Fibroblast of skin of left quadriceps (primary cell): ENCODE measurements at places on chromosomes 5 and 9.

DNA sequence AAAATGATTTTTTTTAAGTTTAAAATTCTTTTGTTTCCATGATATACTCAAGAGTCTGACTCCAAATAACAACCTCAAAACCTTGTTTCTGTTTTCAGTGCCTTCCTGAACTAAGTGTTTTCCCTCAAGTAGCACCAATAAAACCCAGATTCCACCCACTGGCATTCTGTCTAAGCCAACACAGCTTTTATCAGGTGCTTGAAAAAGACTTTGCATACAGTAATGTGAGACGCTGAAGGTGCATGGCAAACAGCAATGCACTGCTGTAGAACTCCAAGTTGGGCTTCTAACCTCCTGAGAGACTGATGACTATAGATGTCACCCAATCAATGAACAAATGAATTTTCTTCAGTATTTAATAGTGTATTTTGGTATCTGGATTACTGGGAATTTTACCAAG is 95.7 kb downstream of the NFIB start:
- DNase-seq: no peak

DNA sequence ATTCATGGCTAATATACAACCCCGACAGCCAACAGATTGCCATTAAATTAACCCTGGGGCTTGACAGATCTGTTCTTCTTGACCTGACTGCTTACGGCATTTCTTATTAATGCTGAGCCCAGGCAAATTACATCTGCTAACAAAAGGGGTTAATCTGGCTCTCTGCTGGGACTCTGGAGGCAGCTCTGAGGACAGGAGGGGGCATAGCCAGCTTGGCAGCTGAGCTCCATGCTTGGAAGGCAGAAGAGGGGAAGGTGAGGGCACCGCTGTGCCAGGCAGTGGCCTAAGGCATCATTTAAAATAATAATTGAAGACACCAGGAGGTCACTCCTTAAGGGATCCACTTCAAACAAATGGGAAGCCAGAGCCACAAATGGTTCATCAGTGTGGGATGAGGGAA is 126.0 kb upstream of the GPR151 start:
- DNase-seq: no peak

- no peak for DNase-seq
Observed at GRCh38 chr9:98724810-98725530, 16.2 kb upstream of the GABBR2 start.

DNA sequence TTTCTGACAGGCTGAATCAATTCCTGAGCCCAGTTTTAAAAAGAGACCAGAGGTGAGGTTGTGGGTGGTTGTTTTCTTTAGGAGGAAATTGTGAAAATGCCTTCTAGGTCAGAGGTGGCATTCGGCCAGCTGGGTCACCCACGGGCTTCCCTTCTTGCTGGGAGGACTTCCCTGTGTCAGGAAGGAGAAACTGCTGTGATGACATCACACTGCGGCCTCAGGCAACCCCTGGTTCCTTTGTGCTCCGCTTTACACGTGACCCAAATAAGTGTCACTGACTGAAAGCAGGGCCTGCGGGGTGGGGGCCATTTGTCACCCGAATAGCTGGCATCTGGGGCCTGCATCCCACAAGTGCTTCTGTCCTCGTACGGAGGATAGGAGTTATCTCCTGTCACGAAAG is 39.7 kb downstream of the FABP6 start:
- no peak for DNase-seq

GRCh38 chr5:39352951-39353350 is 11.3 kb downstream of the C9 start:
- DNase-seq: no peak

DNA sequence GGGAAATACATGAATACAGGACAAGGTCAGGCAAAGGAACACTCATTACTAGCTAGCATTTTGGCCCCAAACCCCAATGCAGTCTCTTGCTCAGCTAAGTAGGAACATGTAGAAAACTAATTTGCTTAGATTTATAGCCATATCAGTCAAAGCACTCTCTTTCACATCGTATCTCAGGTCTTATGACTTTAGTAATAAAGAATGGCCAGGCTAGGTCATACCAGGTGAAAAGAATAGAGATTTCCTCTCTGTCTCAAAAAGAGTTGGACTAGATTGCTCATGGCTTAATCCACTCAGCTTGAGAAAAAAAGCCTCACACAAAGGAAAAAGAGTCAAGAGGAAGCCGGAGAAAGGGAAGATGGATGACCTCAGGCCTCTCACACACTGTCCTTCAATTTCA is 772.7 kb upstream of the SEMA6A start:
- DNase-seq: no peak
